ENCODE measurements at places on chromosomes 16 and 17. TPM values are rescaled to one million over a fixed set of nuclear protein-coding genes. Genes with fewer than 3 reads are reported as not detected.

DNA sequence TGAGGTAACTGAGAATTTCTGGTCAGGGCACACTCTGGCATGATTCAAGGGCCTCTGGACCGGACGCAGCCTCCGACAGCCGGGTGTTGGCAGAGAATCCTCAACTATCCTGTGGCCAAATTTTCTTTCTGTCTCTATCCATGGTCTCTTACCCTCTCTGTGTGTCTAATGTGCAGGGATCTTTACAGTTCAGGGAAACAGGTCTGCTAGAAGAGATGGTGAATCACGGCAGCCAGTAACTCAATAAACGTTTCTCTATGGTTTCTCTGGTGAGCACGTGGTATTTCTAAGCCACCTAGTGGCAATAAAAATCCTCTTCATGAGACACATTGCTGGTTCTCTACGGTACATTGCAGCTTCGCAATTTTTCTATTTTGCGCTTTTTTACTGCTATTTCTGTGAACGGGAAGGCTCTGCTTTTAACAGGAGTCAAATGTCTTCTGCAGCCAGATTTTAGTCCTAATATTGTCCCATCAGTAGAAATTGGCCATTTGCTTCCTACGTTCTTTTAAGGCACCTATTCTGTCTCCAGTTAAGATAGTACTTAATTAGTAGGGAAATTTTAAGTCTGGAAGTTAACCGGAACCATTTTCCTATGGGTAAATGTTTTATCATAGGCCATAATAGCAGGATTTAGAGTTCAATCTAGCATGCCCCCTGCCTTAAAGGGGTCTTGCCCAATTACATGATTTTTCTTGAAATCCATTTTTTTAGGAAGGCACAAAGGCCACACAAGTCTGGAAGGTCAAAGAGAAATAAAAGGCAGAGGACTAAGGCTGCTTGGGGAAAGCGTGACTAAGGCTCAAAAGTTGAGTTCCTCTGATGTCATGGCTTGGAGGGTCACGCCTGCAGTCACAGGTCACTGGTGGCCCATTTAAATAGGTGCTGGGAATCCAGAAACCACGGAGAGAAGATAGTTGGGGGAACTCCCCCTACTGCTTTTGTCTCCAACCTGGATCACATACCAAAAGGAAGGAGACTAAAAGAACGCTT is 31.5 kb downstream of the QPRT start:
- H3K27ac ChIP-seq: no peak overlapping the region
- H3K27me3 ChIP-seq: no peaks in the 10 kb centered on the region
- H3K4me1 ChIP-seq: no peaks in the 10 kb centered on the region
- no peak overlapping the region for H3K4me3 ChIP-seq
- H3K36me3 ChIP-seq: no peaks in the 10 kb centered on the region

SLC7A6 gene
- 5.5 TPM for total RNA-seq

DNA sequence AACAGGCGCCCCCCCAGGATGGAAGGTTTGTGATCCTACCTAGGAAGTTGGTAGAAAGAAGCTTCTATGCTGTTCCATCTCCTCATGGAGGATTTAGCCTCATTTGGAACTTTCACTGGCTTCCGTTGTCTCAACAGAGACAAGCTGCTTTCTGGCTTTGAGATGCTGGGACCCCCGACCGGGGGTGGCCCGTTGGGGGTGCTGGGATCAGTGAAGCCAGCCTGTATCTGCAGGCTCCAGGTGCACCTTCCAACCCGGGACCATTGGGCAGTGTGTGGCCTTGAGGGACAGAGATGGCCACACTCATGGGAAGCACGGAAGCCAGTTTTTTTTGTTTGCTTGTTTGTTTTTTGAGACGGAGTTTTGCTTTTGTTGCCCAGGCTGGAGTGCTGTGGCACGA is 15.4 kb downstream of the CIBAR2 start:
- no peaks in the 10 kb centered on the region for H3K36me3 ChIP-seq
- no peak overlapping the region for H3K4me3 ChIP-seq
- H3K27me3 ChIP-seq: no peaks in the 10 kb centered on the region
- no peak for DNase-seq
- H3K4me1 ChIP-seq: peaks cover 7% of the 10 kb centered on the region

DNA sequence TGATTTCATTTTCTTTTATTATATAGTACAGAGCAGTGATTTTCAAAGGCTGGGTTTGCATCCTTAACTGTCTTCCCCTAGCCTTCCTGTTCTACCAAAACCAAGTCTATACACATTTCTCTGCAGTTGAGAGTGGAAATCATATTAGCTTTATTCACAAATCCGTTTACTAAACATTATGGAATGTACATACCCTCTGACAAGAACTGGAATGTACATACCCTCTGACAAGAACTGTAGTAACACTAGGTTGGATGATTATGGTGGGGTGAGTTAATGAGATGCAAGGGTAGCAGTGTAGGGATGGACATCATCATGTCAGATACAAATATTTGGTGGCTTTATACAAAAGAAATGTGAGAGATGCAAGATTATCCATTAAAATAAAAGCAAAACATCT is 154.8 kb downstream of the CYB561 start:
- no peaks in the 10 kb centered on the region for H3K27me3 ChIP-seq
- no peak overlapping the region for H3K27ac ChIP-seq
- no peaks in the 10 kb centered on the region for H3K36me3 ChIP-seq
- no peaks in the 10 kb centered on the region for H3K4me1 ChIP-seq

CLCN7 gene
- total RNA-seq: 28.4 TPM

CTRB1 gene
- total RNA-seq: 11.0 TPM

GRCh38 chr17:74147966-74148365 is 55.5 kb upstream of the RPL38 start:
- H3K4me3 ChIP-seq: no peak overlapping the region
- H3K27ac ChIP-seq: no peak overlapping the region
- no peaks in the 10 kb centered on the region for H3K36me3 ChIP-seq
- no peaks in the 10 kb centered on the region for H3K27me3 ChIP-seq
- H3K4me1 ChIP-seq: no peaks in the 10 kb centered on the region

MC1R gene
- total RNA-seq: 8.2 TPM

- H3K36me3 ChIP-seq: no peaks in the 10 kb centered on the region
- DNase-seq: peak; percentile 55
- H3K4me3 ChIP-seq: peak overlapping the region; percentile 61
- no peak overlapping the region for H3K27ac ChIP-seq
- no peaks in the 10 kb centered on the region for H3K27me3 ChIP-seq
Observed at GRCh38 chr16:68236137-68236825, 354 bp upstream of the ESRP2 start.

- no peaks in the 10 kb centered on the region for H3K4me1 ChIP-seq
- no peaks in the 10 kb centered on the region for H3K36me3 ChIP-seq
- no peak overlapping the region for H3K4me3 ChIP-seq
- no peak overlapping the region for H3K27ac ChIP-seq
Observed at GRCh38 chr16:74654536-74655050, 12.1 kb downstream of the RFWD3 start.

- DNase-seq: no peak
- no peak overlapping the region for H3K4me3 ChIP-seq
- H3K27me3 ChIP-seq: no peaks in the 10 kb centered on the region
- no peaks in the 10 kb centered on the region for H3K36me3 ChIP-seq
Observed at GRCh38 chr16:54210452-54211125, 76.0 kb downstream of the IRX3 start.

GRCh38 chr16:15610369-15610871 is 32.5 kb downstream of the MARF1 start:
- no peak overlapping the region for H3K27ac ChIP-seq
- no peaks in the 10 kb centered on the region for H3K4me1 ChIP-seq
- no peak for DNase-seq
- no peaks in the 10 kb centered on the region for H3K27me3 ChIP-seq
- H3K36me3 ChIP-seq: no peaks in the 10 kb centered on the region

SECTM1 gene
- total RNA-seq: 20.8 TPM

DNA sequence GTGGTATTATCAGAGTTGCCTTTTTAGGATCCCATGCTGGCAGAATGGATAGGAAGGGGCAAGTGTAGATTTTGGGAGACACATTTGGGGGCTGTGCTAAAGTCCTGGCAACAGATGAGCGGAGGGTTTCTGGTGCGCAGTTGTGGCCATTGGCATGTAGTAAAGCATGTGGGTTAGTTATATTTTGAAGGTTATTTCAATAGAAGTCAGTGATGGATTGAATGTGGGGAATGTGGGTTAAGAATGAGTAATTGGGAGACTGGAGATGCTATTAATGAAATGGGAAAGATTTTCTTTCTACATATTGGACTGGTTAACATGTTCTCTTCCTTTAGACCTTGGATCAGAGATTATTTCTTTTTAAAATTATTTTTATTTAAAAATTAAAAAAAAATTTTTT is 10.0 kb downstream of the DUS2 start:
- no peak overlapping the region for H3K4me3 ChIP-seq
- peak; percentile 7 for DNase-seq
- H3K36me3 ChIP-seq: no peaks in the 10 kb centered on the region
- no peaks in the 10 kb centered on the region for H3K4me1 ChIP-seq
- no peaks in the 10 kb centered on the region for H3K27me3 ChIP-seq

GRCh38 chr17:7026471-7027115 is 3.7 kb downstream of the BCL6B start:
- no peak for DNase-seq
- no peak overlapping the region for H3K27ac ChIP-seq
- H3K36me3 ChIP-seq: no peaks in the 10 kb centered on the region
- H3K4me1 ChIP-seq: no peaks in the 10 kb centered on the region
- H3K27me3 ChIP-seq: no peaks in the 10 kb centered on the region

GRCh38 chr17:37317867-37318266 is 57.9 kb upstream of the C17orf78 start:
- H3K27me3 ChIP-seq: no peaks in the 10 kb centered on the region
- no peaks in the 10 kb centered on the region for H3K4me1 ChIP-seq
- no peak overlapping the region for H3K4me3 ChIP-seq
- H3K27ac ChIP-seq: no peak overlapping the region
- H3K36me3 ChIP-seq: no peaks in the 10 kb centered on the region

DCXR gene
- total RNA-seq: 87.6 TPM

DNA sequence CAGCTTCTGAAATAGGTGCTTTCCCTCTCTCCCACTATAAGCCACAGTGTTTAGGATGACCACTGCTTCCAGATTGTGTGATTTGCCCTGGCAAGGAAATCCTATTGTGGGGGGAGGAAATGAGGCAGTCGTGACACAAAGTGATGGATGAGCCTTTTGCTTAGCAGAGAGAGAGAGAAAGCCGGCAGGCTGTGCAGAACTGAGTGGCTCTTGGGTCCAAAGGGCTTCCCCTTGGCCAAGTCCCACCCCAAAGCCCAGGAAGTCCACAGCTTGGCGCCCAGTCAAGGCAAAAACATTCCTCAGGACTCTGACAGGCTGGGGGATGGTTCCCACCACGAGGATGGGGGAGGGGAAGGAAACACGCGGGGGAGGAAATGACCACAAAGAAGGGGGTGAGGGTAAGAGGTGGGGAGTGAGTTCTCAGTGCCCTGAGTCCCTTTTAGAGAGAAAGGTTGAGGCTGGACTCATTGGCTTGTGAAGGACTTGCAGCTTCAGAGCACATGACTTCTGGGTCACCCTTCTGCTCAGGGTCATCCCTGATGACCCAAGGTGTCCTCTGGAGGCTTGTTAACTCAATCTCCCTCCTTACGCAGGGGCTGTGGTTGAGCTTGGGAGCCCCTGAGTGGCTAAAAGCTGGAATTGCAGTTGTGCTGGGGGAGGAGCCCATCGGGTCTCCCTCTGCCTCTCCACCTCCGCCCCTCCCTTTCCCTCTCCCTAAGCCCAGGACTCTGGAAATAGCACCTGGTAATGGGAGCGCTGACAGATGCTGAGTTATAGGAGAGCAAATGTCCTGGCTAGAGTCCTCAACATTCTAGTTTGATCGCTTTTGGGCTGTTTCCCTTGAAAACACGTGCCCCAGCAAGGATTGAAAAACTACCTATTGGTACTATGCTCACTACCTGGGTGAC is 10.3 kb upstream of the MSL1 start:
- no peak overlapping the region for H3K4me3 ChIP-seq
- no peaks in the 10 kb centered on the region for H3K36me3 ChIP-seq
- H3K4me1 ChIP-seq: peaks cover 27% of the 10 kb centered on the region

FOXC2 gene
- total RNA-seq: 0.10 TPM

SRL gene
- under 0.01 TPM for total RNA-seq
